Psoas muscle (tissue), 8 donors: ENCODE measurements at places on chromosomes 1 and 21. TPM values are rescaled to one million over a fixed set of nuclear protein-coding genes. Genes with fewer than 3 reads are reported as not detected.

DNA sequence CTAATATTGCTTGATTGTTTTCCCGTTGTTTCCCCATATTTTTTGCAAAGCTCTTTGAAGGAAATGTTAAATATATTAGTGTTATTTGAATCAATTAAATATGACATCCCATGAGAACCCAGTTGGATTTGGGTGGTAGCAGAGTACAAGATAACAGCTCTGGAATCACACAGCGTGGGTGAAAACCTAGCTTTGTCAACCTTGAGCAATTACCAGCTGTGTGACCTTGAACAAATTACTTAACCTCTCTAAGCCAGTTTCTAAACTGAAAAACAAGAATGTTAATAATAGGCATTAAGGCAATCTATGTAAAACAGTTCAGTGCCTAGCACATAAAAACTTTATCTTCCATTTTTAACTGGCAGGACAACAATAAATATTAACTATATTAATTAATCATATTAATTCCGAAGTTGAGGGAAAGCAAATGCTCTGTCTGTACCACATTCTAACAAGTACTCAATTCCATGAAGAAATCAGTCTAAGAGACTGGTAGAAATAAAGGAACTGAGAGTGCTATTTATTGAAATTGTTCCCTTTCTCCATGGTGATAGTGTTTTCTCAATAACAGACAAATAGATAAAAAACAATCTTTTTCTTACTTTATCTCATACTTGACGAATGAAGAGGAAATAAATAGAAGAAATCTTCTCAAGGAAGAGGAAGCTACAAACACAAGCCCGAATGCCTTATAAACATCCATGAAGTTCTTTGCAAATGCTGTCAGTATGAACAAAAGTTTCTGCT is 27.0 kb downstream of the DNASE2B start:
- no peak for DNase-seq

- DNase-seq, result no peak
These were observed 51.1 kb downstream of the ODF2L start for GRCh38 chr1:86345042-86345441.

DNA sequence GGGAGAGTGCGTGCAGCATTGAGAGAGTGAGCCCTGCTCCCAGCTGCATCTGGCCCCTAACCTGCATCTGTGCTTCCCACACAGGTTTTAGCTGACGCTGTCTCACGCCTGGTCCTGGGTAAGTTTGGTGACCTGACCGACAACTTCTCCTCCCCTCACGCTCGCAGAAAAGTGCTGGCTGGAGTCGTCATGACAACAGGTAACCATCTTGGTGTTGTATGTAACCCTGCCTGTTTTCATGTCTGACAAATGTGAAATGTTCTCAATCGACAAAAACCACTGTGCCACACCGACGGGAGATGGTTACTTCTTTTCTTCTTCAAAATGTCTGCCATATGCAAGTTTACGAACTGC is 105.8 kb downstream of the ADARB1 start:
- DNase-seq, result no peak

- no peak for DNase-seq
These were observed 13.8 kb downstream of the ENSA start for GRCh38 chr1:150615346-150616201.

The DISC1 gene
- total RNA-seq, result 2.8 TPM

DNA sequence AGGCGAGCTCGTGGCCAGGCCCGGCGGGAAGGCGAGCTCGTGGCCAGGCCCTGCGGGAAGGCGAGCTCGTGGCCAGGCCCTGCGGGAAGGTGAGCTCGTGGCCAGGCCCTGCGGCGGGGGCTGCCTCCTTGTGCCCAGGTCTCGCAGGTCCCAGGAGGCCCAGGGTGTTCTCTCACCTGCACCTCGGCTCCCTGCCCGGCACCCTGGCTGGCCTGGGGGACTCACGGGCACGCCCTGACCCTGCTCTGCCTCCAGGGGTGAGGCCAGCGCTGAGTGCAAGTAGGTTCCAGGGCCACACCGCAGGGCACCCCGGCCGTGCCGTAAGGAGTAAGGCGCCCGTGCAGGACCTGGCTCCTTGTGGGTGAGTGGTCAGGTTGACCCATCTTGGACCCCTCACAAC is 4.4 kb downstream of the SDF4 start:
- DNase-seq, result no peak

GRCh38 chr21:46083791-46084561 is 13.9 kb upstream of the COL6A2 start:
- DNase-seq, result peak; percentile 52
